ENCODE measurements at places on chromosomes 3 and 15.

GRCh38 chr3:85498177-85498576 is 539.4 kb downstream of the CADM2 start:
- DNase-seq, result no peak

DNA sequence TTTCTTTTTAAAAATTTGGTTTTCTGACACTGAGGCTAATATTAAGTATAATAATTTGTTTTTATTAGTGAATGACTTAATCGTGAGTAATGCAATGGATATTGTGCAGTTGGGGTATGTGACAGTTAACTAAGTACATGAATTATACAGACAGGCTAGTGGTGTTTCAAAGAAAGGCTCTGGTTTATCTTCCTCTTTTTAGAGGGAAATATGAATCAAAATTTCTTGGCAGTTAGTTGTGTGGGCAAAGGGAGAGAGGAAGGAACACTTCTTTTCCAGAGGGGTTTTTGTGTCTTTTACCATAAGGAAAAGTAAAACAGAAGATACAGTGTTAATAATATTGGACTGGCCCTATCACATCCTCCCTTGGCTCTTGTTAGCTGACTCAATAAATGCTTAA is 2.7 kb downstream of the ZNF654 start:
- DNase-seq, result no peak

- no peak for DNase-seq
These were observed 987.0 kb downstream of the NTRK3 start for GRCh38 chr15:87269566-87269965.

DNA sequence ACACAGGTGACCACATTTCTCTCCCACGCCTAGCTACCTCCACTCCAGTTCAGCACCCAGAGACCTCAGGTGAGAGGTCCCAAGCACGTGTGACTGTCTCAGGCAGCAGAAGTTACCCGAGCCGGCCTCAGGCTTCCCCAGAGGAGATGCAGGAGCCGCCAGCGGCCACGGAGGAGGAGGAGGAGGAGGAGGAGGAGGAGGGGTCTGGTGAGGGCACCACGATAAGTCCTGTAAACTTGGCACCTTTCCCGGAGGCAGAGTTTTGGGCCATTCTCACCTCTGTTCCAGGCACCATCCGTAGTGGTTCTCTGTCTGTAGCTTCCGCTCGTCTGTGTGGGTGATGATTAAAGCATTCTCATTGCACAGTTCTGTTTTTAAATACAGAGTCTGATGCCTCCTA is 56.1 kb downstream of the CCK start:
- no peak for DNase-seq

GRCh38 chr3:127677541-127678314 is 5.0 kb downstream of the ABTB1 start:
- DNase-seq, result no peak

DNA sequence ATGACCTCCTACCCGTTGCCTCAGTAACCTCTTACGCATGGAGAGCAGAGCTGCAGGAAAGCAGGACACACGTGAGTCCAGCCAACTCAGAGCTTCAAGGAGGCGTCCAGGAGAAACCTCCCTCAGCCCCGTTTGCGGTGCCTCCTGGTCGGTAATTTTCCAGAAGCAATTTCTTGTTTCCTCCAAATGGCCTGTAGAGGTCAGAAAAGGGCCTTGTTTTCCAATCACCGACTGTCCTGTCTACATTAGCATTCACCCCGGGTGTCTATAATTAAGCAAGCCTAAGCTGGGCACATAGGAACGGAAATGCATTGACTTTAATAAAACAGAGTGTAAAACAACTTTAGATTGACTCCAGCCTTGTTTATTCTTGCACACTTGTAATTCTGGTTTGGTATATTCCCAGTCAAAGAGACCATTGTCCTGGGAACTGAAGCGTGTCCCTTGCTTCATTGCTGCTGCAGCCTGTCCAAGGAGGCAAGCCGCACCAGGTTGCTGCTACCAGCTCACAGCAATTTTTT is 836.2 kb downstream of the AGBL1 start:
- DNase-seq, result no peak

DNA sequence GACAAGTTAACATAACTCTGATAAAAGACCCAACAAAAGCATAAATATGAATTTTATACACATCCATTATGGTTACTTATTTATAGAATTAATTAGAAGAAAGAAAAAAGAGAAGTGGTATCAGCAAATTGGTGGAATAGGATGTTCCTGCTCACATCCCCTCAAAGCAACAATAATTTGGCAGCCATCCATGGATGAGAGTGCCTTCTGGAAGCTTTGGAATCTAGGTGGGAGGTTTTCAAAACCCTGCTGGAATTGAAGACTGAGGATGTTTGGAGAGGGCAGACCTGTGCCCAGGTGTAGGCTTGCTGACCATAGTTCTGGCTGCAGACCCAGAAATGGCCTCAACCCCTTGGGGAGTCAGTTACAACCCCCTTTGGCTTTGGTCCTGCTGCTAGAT is 91.2 kb downstream of the EDEM1 start:
- no peak for DNase-seq

- no peak for DNase-seq
These were observed 2.2 kb upstream of the EPHB3 start for GRCh38 chr3:184559336-184559735.

- DNase-seq, result no peak
These were observed 2.9 kb upstream of the MANF start for GRCh38 chr3:51382076-51382745.

GRCh38 chr3:150227839-150228238 is 180.3 kb upstream of the TSC22D2 start:
- no peak for DNase-seq

DNA sequence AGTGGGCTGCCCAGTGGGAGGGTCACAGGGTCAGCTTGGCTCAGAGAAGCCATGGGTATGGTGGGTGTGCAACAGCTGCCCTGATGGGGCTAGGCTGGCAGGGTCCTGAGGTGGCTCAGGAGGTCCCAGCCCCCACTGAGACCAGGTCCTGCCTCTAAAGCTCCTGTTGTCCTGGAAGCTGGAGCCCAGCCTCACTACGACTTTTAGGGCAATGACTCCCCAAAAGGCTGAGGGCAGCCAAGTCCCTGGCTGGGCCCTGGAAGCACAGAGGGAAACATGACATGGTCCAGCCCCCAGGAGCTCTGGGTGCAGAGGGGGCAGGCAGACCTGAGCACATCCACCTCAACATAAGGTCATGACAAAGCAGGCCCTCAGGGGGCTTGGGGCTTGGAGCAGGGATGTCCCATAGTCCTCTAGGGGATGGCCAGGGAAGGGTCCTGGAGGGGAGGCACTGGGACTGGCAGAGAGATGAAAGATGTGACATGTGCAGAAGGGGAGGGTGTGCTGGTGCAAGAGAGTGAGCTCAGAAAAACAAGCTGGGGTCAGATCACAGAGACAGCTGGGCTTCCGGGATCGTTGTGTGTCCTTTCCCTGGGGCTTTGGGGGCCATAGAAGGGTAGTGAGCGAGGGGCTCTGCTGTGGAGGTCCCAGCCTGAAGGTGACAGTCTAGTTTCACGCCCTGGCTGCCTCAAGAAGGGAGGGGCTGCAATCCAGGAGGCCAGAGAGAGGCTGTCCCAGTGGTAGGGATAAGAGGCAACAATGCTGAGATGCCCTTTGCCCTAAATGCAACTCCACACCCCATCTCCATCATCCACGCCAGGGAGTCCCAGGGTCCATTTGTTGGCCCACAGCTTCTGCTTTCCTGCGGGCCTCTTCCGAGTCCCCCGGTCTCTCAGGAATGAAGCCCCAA is 639 bp upstream of the ITIH3 start:
- no peak for DNase-seq

DNA sequence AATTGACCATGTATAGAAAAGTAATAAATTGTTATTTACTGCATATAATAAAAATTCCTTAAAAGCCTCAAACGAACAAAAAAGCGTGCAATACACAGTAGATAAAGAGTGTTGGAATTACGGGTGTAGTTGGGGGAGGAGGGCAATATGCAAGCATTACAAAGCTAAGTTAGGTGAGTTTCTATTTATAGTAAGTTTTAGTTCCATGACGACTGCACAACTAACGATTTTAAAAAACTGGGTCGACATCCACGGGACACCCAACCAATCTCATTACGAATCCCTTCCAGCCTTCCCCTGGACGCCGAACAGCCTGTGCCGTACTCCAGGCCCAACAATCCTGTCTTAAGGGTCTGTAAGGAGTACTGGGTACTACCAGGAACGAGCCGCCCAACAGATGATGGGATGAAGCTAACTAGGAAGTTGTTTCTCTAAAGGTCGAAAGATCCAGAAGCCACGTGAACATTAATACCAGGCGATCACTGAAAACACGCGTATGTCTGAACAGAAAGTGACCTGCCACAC is 677 bp downstream of the POLQ start:
- DNase-seq, result no peak

GRCh38 chr3:189270248-189270832 is 98.6 kb downstream of the TPRG1 start:
- peak; percentile 76 for DNase-seq

GRCh38 chr3:76582632-76583378 is 457.1 kb upstream of the ROBO2 start:
- DNase-seq, result no peak

DNA sequence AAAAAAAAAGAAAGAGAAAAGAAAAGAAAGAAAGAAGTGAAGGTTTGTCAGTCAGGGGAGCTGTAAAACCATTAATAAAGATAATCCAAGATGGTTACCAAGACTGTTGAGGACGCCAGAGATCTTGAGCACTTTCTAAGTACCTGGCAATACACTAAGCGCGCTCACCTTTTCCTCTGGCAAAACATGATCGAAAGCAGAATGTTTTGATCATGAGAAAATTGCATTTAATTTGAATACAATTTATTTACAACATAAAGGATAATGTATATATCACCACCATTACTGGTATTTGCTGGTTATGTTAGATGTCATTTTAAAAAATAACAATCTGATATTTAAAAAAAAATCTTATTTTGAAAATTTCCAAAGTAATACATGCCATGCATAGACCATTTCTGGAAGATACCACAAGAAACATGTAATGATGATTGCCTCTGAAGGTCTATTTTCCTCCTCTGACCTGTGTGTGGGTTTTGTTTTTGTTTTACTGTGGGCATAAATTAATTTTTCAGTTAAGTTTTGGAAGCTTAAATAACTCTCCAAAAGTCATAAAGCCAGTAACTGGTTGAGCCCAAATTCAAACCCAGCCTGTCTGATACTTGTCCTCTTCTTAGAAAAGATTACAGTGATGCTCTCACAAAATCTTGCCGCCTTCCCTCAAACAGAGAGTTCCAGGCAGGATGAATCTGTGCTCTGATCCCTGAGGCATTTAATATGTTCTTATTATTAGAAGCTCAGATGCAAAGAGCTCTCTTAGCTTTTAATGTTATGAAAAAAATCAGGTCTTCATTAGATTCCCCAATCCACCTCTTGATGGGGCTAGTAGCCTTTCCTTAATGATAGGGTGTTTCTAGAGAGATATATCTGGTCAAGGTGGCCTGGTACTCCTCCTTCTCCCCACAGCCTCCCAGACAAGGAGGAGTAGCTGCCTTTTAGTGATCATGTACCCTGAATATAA is 2.0 kb downstream of the B2M start:
- DNase-seq, result peak; percentile 4

GRCh38 chr3:149553781-149554451 is 79.4 kb downstream of the TM4SF4 start:
- DNase-seq, result peak; percentile 37

DNA sequence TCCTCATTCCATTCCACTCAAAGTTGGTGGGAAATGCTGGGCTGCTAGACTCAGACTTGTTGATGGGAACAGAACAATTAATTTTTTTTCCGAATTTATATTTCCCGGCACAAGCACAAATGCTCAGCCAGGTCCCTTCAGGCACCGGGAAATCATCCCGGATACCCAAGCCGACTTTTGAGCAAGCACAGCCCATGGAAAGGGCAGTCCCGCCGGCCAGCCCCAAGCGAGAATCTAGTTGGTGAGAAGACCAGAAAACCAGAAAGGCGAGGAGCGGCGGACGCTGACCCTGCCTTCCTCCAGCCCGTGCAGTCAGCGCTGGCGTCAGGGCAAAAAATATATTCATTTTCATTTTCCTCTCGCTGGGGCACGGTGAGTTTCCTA is 763 bp upstream of the ZIC4 start:
- DNase-seq, result no peak

- peak; percentile 67 for DNase-seq
These were observed 237.6 kb upstream of the BHLHE40 start for GRCh38 chr3:4741404-4742307.

- no peak for DNase-seq
These were observed 73.8 kb upstream of the P3H2 start for GRCh38 chr3:190194506-190194905.

GRCh38 chr15:88477126-88477525 is 9.6 kb downstream of the MRPS11 start:
- DNase-seq, result no peak

DNA sequence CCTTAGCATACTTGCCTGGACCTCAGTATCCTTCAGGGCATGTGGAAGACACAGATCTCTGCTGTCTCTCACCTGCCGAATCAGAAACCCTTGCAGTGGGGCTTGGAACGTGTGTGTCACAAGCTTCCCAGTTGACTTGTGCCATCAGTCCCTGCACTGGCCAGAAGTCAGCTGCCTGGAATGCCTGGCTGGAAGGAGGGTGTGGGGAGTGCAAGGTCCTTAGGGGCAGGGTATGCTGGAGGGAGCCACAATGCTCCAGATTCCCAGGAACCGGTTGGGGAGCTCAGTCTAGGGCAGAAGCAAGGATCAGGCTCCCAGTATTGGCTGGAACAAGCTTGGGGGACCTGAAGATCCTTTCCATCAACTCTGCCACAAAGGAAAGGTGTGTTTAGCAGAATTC is 27.1 kb downstream of the SPSB4 start:
- no peak for DNase-seq

DNA sequence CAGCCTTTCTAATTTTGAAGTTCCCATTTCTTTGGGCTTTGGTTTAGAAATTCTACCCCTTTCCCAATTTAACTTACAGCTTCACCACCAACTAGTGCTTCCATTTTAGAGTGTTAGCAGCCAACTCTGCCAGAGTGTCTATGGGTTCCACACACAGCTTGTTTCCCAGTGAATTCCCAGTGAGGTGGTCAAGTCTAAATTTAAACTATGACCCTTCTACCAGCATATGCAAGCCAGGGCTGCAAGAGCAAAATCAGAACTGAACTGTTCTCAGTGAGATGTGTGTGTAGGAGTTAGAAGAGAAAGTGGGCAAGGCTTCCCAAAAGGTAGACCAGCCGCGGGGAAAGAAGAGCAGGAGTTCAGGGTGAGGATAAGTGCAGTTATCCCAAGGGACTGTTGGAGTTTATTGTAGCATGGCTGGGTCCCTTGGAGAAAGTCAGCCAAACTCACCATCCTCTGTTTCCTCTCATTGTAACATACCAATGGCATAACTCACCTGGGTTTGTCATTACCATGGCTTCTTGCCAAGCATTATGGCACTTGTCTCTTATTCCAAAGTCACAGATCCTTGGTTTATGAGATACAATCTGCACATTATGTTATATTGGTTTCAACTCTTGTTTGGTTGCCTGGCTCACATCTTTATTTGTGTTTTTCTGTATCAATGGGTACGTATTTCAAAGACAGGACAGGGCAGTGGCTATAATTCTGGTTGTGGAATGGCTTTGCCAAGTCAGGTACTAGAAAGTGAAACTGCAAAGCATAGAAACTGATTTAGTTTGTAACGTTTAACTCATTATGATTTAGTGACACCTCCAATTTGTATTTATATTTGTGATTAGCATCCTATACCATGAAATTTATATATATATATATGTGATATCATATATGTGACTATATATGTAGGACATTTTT is 130.2 kb upstream of the UMPS start:
- DNase-seq, result no peak

GRCh38 chr3:58519668-58520402 is 17.2 kb downstream of the ACOX2 start:
- DNase-seq, result no peak

- no peak for DNase-seq
These were observed 36.7 kb downstream of the XYLB start for GRCh38 chr3:38383156-38383875.

GRCh38 chr15:58448331-58448730 is 16.5 kb downstream of the LIPC start:
- no peak for DNase-seq

GRCh38 chr15:73700041-73700842 is 16.1 kb downstream of the CD276 start:
- DNase-seq, result peak; percentile 80
